ENCODE measurements at places on chromosomes 12 and 14.
A peak's percentile ranks its signal among the peaks of the same experiment; 100 is the strongest.

- DNase-seq: peak; percentile 47
Measured at GRCh38 chr12:110688446-110689280, at the start of gene HVCN1. Gene HVCN1 (minus strand): TSS chr12:110689115. CDS start chr12:110683245, 5,870 bp downstream.

GRCh38 chr12:129230995-129231394 is 377.7 kb downstream of the GLT1D1 start:
- no peak for DNase-seq

DNA sequence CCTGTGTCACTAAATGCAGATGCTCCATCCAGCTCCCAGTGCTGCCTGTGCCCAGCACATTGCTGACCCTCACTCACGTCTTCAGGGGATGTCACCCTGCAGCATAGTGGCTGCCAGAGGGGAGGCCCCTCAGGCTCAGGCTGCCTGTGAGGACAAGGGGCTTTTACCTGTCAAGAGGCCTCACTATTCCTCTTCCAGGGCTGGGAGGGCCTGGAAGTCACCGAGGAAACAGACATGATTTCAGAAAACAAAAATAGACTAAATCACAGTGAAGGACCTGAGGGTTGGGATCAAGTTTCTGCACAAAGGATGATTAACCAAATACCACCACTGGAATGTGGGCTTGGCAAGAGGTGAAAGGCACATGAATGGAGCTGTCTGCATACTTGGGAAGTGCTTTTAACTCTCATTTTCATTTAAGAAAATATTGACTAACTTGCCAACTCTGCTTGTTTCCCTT is 1202.3 kb downstream of the BCL11B start:
- DNase-seq: no peak

GRCh38 chr12:22881878-22882385 is 257.0 kb downstream of the ETNK1 start:
- DNase-seq: no peak

- DNase-seq: no peak
Measured at GRCh38 chr12:6207259-6207925, 7.2 kb downstream of the CD9 start.

- no peak for DNase-seq
Measured at GRCh38 chr14:99318959-99319295, 46.9 kb upstream of the BCL11B start.

GRCh38 chr12:70783455-70783854 is 137.1 kb downstream of the PTPRR start:
- no peak for DNase-seq

DNA sequence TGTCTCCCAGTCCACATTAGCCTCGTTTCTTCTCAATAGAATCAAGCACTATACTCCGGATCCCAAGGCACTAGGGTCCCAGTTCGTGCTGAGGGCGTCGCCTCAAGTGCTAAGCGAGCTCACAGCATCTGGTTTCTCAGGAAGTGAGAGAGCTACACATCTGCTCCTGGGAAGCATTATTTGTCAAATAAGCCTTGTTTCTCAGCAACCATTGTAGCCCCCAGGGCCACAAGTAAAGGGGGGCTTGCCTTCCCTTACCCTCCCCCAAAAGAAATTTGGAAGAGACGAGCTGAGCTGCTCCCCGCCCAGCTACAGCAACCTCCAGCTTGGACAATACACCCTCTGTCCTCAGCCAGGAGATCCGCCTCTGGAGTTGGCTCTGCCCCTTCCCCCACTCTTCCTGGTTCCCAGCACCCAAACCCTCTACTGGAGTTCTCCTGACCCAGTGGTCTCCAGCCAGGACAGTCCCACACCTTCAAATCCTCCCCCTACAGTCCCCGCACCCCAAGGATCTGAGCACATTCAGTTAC is 5.7 kb upstream of the TNS2 start:
- no peak for DNase-seq

- no peak for DNase-seq
Measured at GRCh38 chr14:46137786-46138185, 513.8 kb downstream of the RPL10L start.

GRCh38 chr12:48777501-48778400 is 11.1 kb downstream of the ADCY6 start:
- DNase-seq: no peak

DNA sequence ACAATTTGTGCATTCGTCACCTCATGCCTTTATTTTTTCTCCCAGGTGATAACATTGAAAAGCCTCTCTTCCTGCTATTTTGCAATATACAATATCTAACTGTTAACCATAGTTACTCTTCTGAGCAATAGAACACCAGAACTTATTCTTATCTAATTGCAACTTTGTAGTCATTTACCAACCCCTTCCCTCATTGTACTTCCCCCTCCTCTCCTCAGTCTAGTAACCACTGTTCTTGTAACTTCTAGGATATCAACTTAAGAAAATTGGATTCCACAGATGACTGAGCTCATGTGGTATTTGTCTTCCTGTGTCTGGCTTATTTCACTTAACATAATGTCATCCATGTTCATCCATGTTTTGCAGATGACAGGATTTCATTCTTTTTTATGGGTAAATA is 7.6 kb downstream of the MUCL1 start:
- no peak for DNase-seq

- DNase-seq: no peak
Measured at GRCh38 chr12:38898001-38898684, 7.2 kb downstream of the CPNE8 start.

DNA sequence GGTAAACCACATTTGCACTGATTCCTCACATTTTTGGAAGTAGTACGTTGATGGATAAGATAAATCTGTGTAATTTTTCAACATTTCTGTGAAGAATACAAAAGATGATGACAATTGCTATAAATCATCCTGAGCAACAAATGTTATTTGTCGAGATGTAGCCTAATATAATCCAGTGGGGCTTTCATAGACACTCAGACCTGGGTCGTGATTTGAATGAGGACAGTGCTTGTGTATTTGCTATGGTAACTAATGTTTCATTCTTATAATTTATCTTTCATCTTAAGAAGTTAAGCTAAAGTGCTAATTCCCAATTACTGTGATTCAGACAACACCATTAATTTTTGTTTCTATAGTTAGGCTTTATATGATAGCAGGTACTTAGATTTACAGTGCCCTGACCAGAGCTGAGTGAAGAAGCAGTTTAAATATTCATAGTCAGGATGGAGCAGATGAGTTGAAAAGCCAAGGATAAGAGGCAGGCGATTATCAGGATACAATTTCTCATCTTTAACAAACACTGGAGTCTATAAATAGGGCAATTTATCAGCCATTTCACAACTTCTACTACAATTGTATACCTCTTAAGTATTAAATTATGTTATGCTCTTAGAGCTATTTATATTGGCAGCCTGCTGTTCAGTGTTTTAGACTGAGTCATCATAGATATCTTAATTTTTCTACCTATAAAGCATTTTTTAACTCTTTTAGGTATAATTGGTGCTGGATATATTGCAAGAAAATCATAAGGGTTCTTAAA is 359.9 kb downstream of the TRHDE start:
- no peak for DNase-seq

DNA sequence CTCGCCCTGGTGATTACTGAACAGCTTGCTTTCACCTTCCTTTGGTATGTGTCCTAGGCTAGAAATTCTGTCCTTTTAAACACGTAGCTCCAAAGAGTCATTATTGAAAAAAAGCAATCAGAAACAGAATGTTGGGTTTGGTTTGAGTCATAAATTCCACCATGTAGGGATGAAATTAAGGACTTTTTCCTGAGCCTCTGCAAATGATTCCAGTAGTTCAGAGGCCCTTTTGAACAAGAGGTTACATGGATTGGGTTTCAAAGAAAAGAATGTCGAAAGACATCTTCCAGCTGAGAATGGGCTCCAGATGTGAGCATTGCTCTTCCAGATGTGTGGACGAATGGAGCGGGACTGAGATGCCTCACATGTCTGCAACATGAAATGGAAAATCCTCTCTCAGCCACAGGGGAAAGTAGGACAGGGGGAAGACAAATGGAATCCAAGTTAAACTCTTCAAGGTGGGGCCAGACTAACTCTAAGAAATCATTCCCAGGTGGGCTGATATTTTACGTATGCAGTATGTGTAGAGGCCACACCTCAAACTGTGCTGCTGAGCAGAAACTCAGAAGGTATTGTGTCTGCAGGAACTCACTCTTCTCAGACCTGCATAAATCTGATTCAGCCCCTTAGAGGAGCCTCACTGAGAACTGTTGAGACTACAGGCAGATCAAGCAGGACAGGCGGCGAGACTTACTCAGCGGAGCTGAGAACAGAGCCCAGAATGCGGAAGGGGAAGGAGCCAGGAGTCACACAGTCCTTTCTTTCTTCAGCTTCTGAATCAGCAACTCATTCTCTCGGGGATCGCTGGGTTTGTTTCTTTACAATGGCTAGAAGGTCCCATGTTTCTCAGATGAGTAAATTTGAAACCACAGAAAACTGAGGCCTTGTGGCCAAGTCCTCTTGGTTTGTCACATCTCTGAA is 23.3 kb upstream of the EMP1 start:
- no peak for DNase-seq

DNA sequence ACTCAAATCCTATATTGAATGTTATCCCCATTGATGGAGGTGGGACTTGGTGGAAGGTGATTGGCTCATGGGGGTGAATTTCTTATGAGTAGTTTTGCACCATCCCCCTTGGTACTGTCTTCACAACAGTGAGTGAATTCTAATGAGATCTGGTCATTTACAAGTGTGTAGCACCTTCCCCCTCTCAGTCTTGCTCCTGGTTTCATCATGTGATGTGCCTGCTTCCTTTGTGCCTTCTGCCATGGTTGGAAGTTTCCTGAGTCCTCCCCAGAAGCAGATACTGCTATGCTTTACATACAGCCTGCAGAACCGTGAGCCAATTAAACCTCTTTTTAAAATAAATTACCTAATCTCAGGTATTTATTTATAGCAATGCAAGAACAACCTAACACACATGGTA is 302.4 kb upstream of the KITLG start:
- no peak for DNase-seq

DNA sequence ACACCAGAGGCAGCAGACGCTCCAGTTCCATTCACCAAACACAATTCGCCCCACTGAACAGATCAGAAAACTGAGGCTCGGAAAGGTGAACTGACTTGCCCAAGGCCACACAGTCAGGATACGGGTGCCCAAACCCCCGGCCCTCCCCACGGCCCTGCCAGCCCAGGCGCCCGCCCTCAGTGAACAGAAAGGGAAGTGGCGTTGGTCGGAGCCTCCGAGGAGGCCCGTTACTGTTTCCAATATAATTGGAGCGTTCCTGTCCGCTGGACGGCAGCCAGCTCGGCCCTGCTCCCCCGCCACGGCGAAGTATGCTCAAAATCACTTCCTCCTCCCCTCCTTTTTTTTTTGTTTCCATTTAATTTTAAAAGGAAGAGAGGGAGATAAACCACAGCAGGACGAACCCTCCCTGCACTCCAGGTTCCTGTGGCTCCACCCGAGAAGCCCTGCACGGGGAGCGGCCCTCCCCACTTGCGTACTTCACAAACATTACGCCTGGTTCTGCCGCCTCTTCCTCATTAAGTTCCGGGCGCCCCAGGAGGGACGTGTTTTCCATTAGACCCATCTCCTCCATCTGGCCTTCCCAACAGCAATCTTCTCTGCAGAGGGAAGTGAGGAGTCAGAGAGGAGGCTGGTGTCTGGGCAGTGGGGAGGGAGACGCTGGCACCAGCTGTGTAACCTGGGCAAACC is 61.1 kb downstream of the NCOR2 start:
- DNase-seq: no peak

DNA sequence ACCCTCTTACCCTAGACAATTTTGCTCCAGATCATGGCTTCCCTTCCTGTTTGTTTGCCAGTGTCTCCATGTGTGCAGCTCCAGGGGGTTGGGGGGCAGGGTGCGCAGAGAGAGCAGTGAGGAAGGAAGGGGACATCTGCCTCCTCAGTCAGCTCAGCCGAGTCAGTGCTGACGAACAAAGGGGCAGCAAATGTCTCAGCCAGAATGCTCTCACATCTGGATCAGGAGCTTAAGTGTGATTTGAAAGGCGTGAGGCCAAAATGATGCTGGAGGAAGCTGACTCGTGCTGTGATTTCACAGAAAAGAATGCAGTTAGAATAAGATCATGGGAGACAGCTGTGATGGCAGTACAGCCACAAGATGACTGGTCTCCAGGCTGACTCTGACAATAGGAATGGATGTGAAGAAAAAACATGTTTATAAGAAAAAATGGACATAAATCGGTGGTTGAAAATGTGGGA is 27.1 kb upstream of the CDK17 start:
- DNase-seq: no peak

DNA sequence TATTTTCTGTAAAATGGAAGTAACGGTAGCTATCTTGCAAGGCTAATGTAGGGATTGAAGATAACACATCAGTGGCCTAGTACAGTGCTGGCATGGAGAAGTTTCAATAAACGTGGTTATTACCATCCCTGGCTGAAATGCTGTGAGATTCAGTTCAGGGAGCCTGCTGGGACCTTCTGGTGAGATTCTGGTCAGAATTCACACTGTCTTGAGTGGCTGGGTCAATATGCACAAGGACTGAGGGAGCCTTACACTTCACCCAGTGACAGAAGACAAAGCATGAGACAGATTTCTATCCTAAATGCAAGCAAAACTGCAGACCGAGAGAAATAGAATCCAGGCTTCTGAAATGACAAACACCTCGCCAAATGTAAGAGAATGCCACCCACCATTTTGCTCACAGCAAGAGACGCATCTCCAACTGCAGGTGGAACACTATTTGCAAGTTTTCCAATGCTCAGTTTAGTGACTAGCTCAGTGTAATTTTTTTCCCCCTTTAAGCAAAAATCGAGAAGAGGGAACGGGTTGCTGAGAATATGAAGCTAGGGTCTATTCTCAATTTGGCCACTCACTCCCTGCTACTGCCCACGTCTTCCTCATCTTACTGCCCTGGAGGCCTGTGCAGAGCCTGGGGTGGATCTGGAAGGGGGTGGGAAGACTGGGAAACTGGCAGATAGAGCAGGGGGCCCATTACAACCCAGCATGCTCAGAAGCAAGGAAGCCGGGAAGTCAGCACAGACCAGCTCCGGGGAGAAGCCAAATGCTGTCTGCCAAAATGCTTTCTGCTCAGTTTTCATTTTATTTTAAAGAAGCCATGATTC is 201.3 kb downstream of the TTC7B start:
- no peak for DNase-seq

Data from CD4-positive, alpha-beta T cell treated with Interleukin-12 subunit alpha and Interleukin-12 subunit beta, for 1 hour (primary cell).